Central memory CD8-positive, alpha-beta T cell (primary cell): ENCODE measurements at places on chromosomes 11 and 22.

- H3K27ac ChIP-seq: no peak overlapping the region
- no peaks in the 10 kb centered on the region for H3K36me3 ChIP-seq
- H3K4me1 ChIP-seq: no peaks in the 10 kb centered on the region
- H3K27me3 ChIP-seq: no peaks in the 10 kb centered on the region
- DNase-seq: no peak
- no peak overlapping the region for H3K4me3 ChIP-seq
Observed at GRCh38 chr11:74418509-74418895, 20.3 kb upstream of the PGM2L1 start.

DNA sequence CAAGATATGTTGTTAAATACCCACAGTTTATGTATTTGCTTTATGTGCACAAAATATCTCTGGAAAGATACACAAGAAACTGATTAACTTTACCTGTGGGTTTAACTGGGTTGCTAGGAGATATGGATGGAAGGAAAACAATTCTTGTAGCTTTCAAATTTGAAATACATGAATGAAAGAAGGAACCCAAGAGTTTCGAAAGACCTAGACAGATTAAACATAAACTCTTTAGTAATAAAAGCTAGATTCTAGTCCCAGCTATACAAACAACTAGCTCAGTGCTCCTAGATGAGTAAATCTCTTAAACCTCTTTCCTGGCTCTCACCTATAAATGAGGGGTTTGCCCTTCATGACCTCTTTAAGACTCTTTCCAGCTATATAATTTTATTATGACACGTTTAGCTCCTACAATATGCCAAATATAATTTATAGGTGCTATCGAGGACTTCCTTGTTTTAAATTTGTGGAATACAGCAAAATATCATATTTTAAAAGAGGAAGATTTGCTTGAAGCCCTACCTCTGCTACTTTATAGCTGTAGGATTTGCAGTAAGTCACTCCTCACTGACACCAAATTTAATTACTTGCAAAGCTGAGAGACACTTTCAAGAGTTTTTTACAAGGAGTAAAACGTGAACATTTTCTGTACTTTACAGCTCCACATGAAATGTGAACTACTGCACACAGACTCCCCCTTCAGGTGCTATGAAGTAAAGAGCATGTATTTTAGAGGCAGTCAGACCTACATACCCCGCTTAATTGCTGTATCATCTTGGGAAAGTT is 50.7 kb downstream of the RRAS2 start:
- H3K27ac ChIP-seq: no peak overlapping the region
- H3K4me1 ChIP-seq: peaks cover 24% of the 10 kb centered on the region
- peaks cover 3% of the 10 kb centered on the region for H3K36me3 ChIP-seq
- no peak for DNase-seq

- no peak for DNase-seq
- no peaks in the 10 kb centered on the region for H3K27me3 ChIP-seq
- no peak overlapping the region for H3K4me3 ChIP-seq
Observed at GRCh38 chr11:20771681-20772080, 102.3 kb downstream of the NELL1 start.

DNA sequence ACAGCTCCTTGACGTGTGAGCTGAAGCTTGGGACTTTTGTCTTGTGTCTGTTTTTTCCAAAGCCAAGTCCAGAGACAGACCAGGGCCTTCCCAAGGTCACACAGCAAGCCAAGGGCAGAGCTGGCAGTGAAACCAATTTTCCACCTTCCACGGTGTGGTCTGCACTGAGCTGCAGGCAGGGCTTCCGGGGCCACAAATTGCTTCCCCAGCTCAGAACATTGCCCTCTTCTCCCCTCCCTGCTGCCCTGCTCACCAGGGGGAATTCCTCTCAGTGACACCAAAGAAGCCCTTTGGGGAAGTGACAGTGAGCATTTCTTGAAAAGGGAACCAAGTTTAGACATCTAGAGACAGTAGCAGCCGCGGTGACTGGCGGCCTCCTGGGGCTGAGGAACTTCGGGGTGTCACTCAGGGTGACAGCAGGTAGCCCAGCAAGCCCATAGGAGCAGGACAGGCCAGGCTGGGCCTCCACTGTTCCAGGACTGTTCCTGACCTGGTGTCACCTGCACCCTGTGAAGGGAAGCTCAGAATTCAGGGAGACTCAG is 9.2 kb downstream of the FXYD2 start:
- DNase-seq: peak; percentile 46
- H3K4me1 ChIP-seq: peaks cover 50% of the 10 kb centered on the region
- peaks cover 10% of the 10 kb centered on the region for H3K27me3 ChIP-seq
- peak overlapping the region; percentile 86 for H3K27ac ChIP-seq

GRCh38 chr11:12066799-12067508 is 43.4 kb upstream of the MICAL2 start:
- no peak overlapping the region for H3K4me3 ChIP-seq
- H3K4me1 ChIP-seq: peaks cover 16% of the 10 kb centered on the region
- no peaks in the 10 kb centered on the region for H3K36me3 ChIP-seq
- no peak overlapping the region for H3K27ac ChIP-seq
- H3K27me3 ChIP-seq: no peaks in the 10 kb centered on the region

DNA sequence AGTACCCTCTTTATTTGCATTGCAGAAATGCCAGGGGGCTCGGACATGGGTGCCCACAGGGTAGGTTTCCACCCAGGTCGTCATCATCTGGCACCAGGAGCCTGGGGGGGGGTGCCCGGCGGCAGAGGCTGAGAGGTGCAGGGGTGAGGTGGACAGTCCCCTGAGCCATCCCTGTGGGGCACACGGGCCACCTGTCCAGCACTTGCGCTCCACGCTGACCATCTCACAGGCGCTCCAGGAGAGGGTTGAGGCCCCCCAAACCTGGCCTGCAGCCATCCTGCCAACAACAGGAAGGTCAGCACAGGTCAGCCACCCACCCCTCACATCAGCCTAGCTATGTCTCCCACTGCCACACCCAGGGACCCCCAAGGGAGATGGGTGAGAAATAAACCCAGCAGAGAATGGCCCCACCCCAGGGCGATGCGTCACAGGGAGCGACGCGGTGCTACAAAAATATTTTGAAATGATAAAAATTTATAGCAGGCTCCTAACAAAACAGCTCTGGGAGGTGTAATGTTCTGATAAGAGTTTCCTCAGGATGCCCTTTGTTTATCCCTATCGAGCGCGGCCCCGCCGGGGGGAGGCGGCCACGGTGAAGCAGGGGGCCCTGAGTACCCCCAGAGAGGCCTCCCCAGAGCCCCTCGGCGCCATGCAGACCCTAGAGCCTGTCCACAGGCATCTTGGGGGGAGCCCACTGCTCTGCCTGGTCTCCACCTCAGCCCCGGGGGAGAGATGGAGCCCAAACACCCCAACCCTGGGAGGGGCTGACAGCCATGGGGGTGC is 21.0 kb upstream of the GNB1L start:
- peaks cover 3% of the 10 kb centered on the region for H3K36me3 ChIP-seq
- DNase-seq: no peak
- H3K27ac ChIP-seq: no peak overlapping the region
- no peak overlapping the region for H3K4me3 ChIP-seq

DNA sequence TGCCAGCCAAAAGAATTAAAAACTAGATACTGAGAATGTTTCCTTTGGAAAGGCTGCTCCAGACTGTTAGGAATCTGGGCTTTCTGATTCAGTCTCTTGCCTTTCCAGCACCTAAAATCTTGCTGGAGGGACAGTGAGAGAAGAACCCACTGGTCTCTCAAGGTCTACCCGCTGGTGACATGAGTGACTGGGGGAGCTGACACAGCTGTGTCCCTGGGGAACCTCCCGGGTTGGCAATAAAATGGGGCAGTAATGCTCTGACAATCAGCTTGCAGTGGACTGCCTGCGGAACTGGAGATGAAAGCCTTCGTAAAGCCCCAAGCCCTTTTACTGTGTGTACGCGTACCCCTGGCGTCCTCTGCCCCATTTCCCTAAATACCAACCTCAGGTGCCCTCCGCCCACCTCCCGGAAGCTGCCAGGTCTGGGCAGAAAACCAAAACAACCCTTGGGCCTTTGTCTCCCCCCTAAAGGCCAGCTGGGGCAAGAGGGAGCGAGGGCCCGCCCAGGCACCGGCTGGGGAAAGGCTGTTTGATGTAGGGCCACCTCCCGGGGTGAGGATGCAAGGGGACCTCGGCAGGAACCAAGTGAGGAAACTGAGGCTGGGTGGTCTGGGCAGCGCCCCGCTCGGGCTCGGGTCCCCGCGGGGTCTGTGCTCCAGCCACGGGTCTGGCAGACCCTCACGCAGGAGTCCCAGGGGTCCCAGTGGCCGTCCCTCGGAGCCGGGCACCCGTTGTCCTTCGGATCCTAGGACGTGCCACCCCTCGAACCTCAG is 741 bp downstream of the CARS1 start:
- H3K27me3 ChIP-seq: peaks cover 1% of the 10 kb centered on the region
- H3K4me3 ChIP-seq: peak overlapping the region; percentile 89
- H3K27ac ChIP-seq: peak overlapping the region; percentile 79
- peaks cover 5% of the 10 kb centered on the region for H3K36me3 ChIP-seq
- peaks cover 39% of the 10 kb centered on the region for H3K4me1 ChIP-seq

DNA sequence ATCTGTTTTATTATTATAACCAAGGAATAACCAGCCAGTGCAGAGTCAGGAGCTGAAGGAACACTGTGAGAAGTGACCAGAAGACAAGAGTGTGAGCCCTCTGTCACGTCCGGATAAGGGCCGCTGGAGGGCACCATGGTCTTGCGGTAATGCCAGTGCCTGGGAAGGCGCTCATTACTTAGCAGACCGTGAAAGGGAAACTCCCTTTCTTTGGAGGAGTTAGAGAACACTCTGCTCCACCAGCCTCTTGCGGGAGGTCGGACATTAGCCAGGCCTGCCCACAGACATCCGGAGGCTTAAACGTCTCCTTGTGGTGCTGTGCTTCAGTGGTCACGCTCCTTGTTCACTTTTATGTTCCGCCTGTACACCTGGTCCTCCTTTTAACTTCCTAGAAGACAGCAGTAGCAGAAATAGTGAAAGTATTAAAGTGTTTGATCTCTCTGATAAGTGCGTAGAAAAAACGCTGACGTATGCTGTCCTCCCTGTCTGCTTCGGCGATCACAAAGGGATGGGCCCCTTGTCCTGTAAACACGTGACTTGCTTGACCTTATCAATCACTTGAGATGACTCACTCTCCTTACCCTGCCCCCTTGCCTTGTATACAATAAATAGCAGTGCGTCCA is 120.6 kb upstream of the LMO1 start:
- no peak overlapping the region for H3K27ac ChIP-seq
- H3K4me1 ChIP-seq: no peaks in the 10 kb centered on the region
- no peak overlapping the region for H3K4me3 ChIP-seq
- H3K27me3 ChIP-seq: no peaks in the 10 kb centered on the region
- no peaks in the 10 kb centered on the region for H3K36me3 ChIP-seq
- DNase-seq: no peak

GRCh38 chr11:15665368-15665871 is 550.7 kb downstream of the INSC start:
- no peak for DNase-seq
- H3K4me1 ChIP-seq: no peaks in the 10 kb centered on the region
- no peak overlapping the region for H3K4me3 ChIP-seq
- peaks cover 15% of the 10 kb centered on the region for H3K27me3 ChIP-seq
- no peaks in the 10 kb centered on the region for H3K36me3 ChIP-seq
- H3K27ac ChIP-seq: no peak overlapping the region

DNA sequence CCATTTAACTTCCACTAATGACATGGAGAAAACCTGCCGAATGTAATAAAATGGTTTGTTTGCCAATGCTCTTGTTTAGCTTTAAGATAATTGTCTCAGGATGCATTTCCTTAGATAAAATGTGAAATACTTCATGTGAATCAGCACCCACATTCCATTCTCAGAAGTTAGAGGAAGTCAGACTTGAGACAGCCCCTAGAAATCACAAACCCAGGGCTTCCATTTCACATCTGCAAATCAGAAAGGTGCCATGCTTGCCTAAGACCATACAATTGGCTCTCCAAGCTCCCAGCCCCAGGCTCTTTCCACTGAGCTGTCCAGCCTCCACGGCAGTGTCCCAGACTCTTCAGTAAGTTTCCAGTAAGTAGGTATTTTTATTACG is 35.6 kb upstream of the ADORA2A start:
- H3K4me1 ChIP-seq: peaks cover 5% of the 10 kb centered on the region
- no peak for DNase-seq
- H3K27ac ChIP-seq: no peak overlapping the region
- peaks cover 12% of the 10 kb centered on the region for H3K36me3 ChIP-seq
- H3K27me3 ChIP-seq: no peaks in the 10 kb centered on the region

- H3K27me3 ChIP-seq: peaks cover 21% of the 10 kb centered on the region
- H3K27ac ChIP-seq: no peak overlapping the region
- no peaks in the 10 kb centered on the region for H3K36me3 ChIP-seq
- DNase-seq: no peak
- no peaks in the 10 kb centered on the region for H3K4me1 ChIP-seq
Observed at GRCh38 chr11:130828741-130829140, 87.5 kb downstream of the SNX19 start.

DNA sequence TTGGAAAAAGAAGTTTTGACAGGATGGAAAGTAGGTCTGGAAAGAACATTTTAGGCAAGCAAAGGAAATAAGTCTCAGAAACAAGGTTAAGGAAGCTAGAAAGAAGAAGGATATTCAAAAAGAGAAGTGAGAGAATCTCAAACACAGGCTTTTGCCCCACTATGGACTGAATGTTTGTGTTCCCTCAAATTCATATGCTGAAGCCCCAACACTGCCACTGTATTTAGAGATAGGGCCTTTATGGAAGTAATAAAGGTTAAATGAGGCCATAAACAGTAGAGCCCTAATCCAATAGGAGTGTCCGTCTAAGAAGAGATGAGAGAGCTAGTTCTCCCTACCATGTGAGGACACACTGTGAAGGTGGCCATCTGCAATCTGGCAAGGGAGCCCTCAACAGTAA is 20.6 kb upstream of the RPS13 start:
- H3K27me3 ChIP-seq: no peaks in the 10 kb centered on the region
- H3K4me3 ChIP-seq: no peak overlapping the region
- H3K27ac ChIP-seq: no peak overlapping the region

GRCh38 chr22:17145021-17145680 is 13.9 kb downstream of the HDHD5 start:
- no peaks in the 10 kb centered on the region for H3K4me1 ChIP-seq
- no peaks in the 10 kb centered on the region for H3K27me3 ChIP-seq
- H3K4me3 ChIP-seq: no peak overlapping the region
- DNase-seq: no peak
- H3K27ac ChIP-seq: no peak overlapping the region

GRCh38 chr22:32615874-32616564 is 141.4 kb downstream of the FBXO7 start:
- no peaks in the 10 kb centered on the region for H3K36me3 ChIP-seq
- H3K27me3 ChIP-seq: peaks cover 40% of the 10 kb centered on the region
- H3K4me1 ChIP-seq: no peaks in the 10 kb centered on the region
- no peak for DNase-seq
- no peak overlapping the region for H3K4me3 ChIP-seq

GRCh38 chr11:44889266-44889665 is 61.4 kb downstream of the TP53I11 start:
- DNase-seq: no peak
- no peaks in the 10 kb centered on the region for H3K36me3 ChIP-seq
- no peak overlapping the region for H3K27ac ChIP-seq
- H3K27me3 ChIP-seq: no peaks in the 10 kb centered on the region
- H3K4me3 ChIP-seq: no peak overlapping the region
- no peaks in the 10 kb centered on the region for H3K4me1 ChIP-seq

DNA sequence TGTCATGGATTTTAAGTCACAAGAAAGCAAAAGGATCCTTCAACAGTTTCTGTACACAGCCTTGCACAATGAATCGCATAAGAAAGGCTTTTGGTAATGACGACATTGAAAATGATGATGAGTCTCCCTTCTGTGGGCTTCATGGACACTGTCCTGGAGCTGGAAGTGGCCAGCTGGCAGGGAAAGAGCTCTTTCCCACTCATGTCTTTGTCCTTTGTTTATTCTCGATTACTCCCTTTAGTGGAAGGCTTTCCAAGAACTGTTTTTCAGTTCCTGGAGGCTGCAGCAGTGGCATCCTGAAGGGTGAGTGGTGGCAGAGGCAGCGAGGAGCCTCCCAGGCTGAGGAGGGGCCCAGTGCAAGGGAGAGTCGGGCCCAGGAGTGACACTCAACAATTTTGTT is 505.2 kb downstream of the NTM start:
- no peaks in the 10 kb centered on the region for H3K27me3 ChIP-seq
- no peak overlapping the region for H3K4me3 ChIP-seq
- no peaks in the 10 kb centered on the region for H3K36me3 ChIP-seq
- DNase-seq: no peak
